ENCODE measurements at places on chromosomes 5 and 9.

GRCh38 chr9:22343218-22343611 lies 103.4 kb upstream of the DMRTA1 start:
- DNase-seq = no peak

DNA sequence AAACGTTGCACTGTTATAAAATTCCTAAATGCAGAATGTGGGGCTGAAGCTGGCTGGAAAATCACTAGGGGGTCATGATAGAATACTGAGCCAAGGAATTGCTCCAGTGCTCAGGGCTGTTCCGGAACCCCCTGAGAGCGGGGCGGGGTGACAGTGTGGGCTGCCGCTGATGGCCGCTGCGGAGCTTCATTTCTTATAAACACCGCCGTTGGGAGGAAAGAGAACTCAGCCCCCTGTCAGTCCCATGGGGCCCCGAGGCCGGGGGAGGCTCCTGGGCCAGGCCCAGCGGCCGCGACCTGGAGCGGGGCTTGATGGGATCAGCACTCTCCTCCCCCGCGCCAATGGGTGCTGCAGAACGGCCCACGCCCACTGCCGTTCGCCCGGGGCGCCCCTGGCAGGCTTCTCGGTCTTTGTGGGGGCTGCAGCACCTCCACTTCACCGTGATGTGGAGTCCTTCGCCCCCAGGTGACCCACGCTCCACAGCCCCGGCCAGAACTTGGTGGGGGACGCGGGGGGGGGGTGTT lies 5.2 kb upstream of the IRF1 start:
- peak; percentile 91 for DNase-seq

DNA sequence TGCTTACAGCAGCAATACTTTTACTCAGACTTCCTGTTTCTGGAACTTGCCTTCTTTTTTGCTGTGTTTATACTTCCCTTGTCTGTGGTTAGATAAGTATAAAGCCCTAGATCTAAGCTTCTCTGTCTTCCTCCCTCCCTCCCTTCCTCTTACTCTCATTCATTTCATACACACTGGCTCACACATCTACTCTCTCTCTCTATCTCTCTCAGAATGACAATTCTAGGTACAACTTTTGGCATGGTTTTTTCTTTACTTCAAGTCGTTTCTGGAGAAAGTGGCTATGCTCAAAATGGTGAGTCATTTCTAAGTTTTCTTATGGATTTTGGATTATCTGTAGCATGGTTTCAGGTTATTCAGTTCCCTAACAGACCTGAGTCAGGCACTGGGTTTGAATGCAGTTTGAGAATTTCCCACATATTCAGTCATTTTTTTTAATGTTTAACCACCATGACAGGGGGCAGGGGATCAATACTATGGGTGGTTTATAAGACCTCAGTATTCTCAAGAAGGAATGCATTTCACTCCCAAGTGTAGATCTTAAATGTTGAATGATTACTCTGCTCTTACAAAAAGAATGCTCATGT lies at the start of gene IL7R:
Gene IL7R, plus strand, starts transcription at position 127 of the 587 bp plus-strand sequence. Its CDS starts 87 bp downstream, at position 214.
- DNase-seq = peak; percentile 79

DNA sequence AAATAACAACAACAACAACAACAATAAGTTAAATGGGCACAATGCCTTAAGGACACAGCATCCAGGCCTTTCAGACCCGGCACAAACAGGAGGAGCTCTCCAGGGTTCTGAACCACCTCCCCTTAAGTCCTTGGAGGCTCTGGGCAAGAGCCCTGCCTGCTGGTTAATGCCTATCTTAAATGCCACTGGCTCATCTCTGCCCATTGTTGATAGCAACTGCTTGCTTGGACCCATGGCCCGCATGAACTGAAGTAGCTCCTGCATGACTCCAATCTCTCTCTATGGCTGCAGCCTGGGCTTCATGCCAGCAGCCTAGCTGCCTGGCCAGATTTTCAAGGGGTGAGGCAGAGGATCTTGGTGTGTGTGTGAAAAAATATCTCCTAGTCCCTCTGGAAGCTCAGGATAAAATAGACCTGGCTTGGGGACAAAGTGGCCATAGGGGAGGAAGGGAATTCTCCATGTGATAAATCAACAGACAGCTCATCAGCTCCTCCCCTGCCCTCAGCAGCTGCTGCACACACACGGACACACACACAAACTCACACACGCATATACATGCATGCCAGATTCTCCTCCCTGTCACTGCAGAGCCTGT lies 27.4 kb downstream of the FAM219A start:
- peak; percentile 39 for DNase-seq

DNA sequence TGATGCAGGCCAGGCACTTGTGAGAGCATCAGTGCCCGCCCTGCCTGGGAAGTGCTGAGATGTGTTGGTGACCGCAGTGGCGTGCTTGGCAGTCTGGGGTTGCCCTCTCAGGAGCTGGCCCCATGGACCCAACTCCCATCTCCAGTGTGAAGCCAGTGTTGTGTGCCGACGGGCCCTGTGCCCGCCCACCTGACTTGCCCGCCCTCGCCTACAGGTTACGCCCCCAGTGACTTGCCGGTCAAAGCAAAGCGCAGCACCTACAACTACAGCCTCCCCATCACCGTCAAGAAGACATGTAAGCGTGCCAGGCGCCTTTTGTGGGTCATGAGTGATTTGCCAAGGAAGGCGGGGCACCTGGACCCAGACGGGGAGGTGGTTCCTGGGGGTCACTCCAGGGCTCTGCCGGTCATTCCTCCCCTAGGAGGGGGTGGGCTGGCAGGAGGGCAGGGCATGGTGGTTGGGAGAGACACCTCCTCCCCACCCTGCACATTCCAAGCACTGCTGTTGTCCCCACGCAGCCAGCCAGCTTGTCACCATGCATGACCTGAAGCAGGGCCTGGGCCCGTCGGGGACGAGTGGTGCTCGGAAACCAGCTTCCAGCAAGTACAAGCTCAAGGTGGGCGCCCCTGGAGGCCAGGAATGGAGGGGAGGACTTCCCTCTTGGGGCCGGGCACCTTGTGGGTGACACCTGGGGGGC lies 7.4 kb upstream of the CEL start:
- no peak for DNase-seq

DNA sequence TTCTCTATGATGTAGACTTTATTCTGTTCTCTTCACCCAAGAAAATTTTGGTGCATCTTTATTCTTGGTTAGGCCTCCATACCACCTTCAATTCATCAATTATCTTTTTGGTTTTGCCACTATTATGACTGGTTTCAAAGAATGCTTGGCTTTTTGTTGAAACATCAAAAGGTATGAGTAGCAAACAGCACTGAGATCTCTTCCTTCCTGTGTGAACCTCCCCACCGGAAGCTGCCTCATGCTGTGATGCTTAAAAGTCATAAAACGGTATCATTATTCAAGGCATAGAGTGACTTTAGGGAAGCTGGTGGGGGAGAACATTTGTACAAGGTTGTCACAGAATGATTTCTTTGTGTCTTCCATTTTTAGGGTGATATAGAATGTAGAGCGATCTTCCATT lies 70.6 kb downstream of the IQGAP2 start:
- DNase-seq = peak; percentile 65

GRCh38 chr5:62791059-62791458 lies 212.4 kb downstream of the LRRC70 start:
- no peak for DNase-seq

DNA sequence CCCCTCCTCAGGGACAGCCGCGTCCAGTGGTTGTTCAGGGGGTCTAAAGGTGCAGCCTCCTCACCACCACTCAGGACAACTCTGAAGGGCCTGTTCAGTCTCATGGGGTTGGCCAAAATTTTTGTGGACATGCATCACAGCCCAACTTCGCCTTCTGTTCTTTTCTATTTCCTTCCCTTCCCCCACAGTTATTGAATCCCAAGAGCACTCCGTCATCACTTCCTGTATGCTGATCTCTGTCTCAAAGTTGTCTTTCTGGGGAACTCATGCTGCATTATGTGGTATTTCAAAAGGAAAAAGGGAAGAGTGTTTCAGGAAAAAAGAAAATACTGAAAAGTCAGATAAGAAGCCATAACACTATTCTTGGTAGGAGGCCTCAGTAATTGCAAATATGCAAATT lies 355.4 kb downstream of the CAAP1 start:
- no peak for DNase-seq

- DNase-seq = no peak
Measured at GRCh38 chr5:151694035-151694485, 7.3 kb upstream of the SPARC start.

DNA sequence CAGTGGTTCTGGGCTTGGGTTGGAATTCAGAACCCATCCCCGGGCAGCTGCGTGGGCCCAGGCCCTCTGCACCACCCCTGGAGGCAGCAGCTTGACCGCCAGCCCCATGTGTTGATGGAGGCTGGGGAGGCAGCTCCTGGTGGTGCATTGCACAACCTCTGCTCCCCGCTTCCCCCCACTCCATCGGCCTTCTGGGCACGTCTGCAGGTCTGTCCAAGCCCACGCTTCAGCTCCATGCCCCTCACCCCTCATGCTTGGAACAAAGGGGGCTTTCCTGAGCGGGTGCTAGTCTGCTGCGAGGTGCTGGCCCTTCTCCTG lies 1.4 kb downstream of the NCS1 start:
- no peak for DNase-seq

- DNase-seq = no peak
Measured at GRCh38 chr9:93663877-93664548, 87.6 kb downstream of the PHF2 start.

DNA sequence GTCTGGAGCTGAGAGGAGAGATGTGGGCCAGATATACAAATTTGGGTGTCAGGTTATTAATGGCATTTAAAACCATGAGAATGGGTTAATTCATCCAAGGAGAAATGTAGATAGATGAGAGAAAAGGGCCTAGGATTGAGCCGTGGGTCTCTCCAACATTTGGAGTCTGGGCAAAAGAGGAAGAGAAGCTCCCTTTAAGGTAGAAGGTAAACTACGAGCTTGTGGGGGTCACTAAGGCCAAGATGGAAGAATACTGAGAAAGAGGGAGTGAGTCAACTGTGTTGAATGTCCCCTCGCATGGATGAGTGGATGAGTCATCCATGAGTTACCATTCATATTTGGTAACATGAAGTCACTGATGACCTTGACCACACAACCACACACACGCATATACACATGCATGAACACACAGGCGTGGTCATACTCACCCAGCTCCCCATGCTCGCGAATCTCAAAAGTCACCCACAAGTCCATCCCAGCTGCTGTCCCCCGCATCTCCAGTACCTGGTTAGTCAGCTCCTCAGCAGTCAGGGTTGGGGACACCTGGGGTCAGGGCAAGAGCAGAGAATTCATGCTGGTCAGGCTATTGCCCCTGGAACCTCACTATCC lies 6.8 kb upstream of the FCHSD1 start:
- no peak for DNase-seq

DNA sequence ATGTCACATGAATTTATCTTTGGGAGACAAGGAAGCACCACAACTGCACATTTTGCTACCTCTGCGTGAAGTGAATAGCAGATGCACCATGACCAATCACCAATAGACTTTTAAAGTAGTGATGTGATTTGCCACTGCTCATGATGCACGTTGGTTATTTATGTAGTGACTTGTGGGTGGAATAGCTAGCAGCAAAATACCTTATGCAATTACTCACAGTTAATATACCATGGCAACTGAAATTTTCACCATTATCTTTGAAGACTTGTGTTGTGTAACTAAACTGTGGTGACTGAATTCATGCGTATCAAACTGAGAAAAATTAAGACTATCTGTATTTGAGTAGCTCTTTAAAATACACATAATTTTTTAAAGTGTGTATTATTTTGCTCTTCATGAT lies 46.2 kb upstream of the TUSC1 start:
- no peak for DNase-seq

DNA sequence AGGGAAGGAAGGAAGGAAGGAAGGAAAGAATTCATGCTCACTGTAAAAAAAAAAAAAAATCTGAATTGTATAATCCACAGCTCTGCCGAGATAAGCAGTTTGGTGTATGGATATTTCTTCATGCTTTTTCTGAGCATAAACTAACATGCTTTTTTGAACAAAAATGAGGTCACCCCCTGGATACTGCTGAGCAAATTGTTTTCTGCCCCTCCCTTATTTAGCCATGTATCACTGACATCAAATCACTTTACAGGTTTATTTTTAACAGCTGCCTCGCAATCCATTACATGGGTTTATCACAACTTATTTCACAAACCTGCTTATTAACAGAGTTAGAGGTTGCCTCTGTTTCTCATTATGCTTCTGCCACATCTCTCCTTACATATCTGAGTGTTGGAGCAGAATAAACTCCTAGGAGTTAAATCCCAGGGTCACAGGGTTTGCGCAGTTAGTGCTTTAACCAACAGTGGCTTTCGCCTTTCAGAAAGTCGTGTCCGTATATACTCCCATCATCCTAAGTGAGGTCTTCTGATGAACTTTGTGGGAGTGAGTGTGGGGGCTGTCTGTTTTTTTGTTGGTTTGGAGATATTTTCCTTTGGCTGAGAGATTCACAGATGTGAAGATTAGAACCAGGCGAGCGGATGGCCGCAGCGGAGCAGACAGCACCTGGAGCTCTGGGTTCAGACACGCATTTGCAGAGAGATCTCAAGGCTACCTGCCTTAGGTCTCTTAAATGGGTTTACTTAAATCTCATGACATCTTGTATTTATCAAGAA lies 57.7 kb downstream of the AK8 start:
- DNase-seq = no peak

- no peak for DNase-seq
Measured at GRCh38 chr5:11251247-11251646, 490.2 kb upstream of the DAP start.

DNA sequence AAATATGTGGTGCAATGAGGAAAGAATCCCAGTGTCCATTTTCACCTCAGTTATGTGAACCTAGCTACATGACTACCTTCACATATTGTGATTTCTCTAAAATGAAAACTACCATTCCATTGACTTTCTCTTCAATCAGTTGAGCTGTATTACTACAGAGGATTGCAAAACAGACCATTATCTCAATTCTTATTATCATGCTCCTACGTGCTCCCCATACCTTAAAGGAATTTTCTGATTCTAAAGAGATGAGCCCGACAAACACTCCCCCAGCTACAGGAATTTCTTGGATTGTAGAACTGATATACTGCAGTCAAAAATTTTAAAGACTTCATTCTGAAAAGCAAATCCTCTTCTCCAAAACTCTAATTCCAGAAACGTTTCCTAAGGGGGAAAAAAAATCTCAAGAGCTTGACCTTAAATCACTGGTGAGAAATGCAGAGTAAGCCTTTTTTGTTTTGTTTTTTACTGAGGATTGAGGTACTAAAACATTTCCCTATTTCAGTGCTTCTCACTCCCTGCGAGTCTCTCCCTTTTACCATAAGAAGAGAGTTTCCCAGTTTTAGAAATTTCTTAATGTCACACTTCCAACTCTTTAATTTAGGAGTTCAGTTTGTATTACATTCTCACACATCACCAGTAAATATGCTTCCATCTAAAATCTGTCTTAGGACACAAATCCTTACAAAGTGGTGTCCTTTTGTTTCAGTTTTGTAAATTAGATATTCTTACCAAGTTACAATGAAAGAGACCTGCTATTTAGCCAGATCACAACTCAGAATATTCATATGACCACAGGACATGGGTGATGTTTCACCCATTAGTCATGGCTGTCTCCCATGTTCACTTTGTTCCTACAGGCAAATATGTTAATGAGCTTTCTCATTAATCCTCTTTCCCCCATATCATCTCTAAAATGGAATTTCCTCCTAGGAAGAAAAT lies 203.8 kb downstream of the TSSK1B start:
- DNase-seq = no peak

DNA sequence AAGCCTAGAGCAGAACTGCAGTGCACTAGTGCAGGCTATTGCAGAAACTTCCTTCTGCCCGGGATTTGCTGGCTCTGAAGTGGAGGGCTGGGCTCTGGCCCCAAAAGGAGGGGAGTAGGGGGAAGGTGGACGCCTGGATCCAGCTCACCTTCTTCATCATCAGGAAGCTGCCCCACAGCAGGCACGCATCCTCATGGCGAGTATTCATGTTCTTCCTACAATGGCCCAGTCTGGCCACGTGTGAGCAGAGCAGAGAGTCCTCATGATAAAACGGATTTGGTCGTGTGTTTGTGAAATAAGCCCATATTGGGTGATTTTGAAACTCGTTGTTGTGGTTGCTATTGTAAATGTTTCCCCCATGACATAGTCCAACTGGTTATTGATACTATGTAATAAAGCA lies 8.2 kb upstream of the GLIPR2 start:
- DNase-seq = no peak
